Liver (tissue), 10 donors: ENCODE measurements at places on chromosomes 16 and 17.

DNA sequence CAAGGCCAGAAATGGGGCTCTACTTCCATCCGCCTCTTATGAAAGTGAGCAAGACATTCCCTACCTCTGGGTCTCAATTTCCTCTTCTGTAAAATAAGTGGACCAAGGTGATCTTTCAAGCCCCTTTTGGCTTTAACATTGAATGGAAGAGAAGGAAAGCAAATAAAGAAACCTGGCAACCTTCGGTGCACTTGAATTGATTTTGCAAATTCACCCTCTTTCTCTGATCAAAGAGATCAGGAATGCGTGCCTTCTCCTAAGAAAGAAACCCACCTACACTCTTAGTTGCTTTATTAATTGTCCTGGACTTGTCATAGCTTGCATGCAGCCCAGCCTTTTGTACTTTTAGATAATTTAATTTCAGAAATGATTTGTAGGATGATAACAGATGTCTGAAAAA, 3.0 kb downstream of the MSI2 start:
- peaks cover 23% of the 10 kb centered on the region for H3K36me3 ChIP-seq
- no peak overlapping the region for H3K4me3 ChIP-seq
- peaks cover 2% of the 10 kb centered on the region for H3K4me1 ChIP-seq
- DNase-seq = no peak
- no peaks in the 10 kb centered on the region for H3K27me3 ChIP-seq

DNA sequence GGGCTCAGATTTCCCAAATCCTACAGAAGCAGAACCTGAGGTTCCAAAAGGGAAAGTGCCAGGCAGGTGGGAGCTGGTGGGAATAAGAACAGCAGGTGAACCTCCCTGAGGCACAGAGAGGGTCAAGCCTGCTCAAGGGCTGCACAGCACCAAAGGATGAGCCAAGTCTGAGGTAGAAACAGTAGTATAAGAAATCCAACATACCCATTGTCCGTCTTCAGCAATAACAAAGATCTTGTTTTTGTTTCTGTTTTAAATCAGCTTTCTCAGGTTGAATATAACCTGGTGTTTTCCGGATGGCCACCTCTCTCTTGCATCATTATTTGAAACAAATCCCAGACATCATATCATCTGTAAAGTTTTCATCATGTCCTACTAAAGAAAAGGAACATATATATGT, 10.6 kb upstream of the CES3 start:
- H3K27ac ChIP-seq = no peak overlapping the region
- DNase-seq = no peak
- no peaks in the 10 kb centered on the region for H3K36me3 ChIP-seq
- peaks cover 10% of the 10 kb centered on the region for H3K4me1 ChIP-seq
- no peak overlapping the region for H3K4me3 ChIP-seq

DNA sequence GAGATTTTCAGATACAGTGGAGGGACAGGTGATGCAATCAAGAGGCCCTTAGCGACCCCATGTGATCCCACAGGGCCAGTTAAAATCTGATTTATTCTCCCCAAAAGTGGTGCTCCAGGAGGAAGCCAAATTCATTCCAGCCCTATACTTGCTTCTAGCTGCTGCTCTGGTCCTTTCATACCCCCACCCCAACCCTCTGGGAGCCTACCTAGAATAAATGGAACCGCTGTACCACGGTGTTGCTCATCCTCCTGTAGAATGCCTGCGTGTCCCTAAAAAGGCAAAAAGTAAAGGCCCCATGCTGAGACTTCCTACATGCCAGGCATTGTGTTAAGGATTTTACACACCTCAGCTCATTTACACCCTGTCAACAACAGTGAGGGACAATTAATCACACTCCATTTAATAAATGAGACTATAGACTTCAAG, 2.0 kb upstream of the RASL10B start:
- H3K4me1 ChIP-seq = no peaks in the 10 kb centered on the region
- DNase-seq = no peak
- H3K4me3 ChIP-seq = no peak overlapping the region
- H3K27ac ChIP-seq = no peak overlapping the region
- H3K36me3 ChIP-seq = no peaks in the 10 kb centered on the region

GRCh38 chr17:71024172-71024571, 854.8 kb downstream of the KCNJ2 start:
- no peak overlapping the region for H3K27ac ChIP-seq
- H3K4me3 ChIP-seq = no peak overlapping the region
- H3K36me3 ChIP-seq = no peaks in the 10 kb centered on the region
- no peaks in the 10 kb centered on the region for H3K27me3 ChIP-seq

DNA sequence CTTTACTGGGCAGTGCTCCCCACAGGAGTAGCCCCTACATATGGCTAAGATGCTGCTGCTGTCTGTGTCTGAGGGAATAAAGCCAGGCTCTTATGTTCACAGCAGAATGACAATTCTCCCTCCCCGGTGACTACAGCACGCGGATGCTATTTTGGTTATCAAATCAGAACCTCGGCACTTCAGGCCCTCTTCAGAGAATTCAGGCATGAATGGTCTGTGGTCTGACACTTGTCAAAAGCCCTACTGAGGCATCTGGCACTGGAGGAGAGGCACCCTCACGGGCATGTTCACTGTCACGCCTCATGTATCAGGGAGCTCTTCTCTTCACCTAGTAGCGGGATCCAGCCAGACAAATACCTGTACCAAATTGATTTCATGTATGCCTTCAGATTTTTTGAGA, 30.4 kb downstream of the KIAA0513 start:
- no peaks in the 10 kb centered on the region for H3K36me3 ChIP-seq
- no peak overlapping the region for H3K4me3 ChIP-seq
- DNase-seq = no peak

- no peak overlapping the region for H3K4me3 ChIP-seq
- no peaks in the 10 kb centered on the region for H3K27me3 ChIP-seq
- DNase-seq = no peak
- H3K36me3 ChIP-seq = peaks cover 3% of the 10 kb centered on the region
- H3K27ac ChIP-seq = no peak overlapping the region
These were observed 21.9 kb upstream of the PHAF1 start for GRCh38 chr16:67087803-67088202.

- no peaks in the 10 kb centered on the region for H3K27me3 ChIP-seq
- H3K4me3 ChIP-seq = no peak overlapping the region
- no peaks in the 10 kb centered on the region for H3K4me1 ChIP-seq
These were observed 76.7 kb upstream of the DOC2B start for GRCh38 chr17:258045-258734.

- no peak for DNase-seq
- H3K4me1 ChIP-seq = no peaks in the 10 kb centered on the region
- no peak overlapping the region for H3K4me3 ChIP-seq
- H3K27ac ChIP-seq = no peak overlapping the region
- no peaks in the 10 kb centered on the region for H3K36me3 ChIP-seq
These were observed 27.4 kb downstream of the MYH11 start for GRCh38 chr16:15829460-15829859.

- no peak overlapping the region for H3K4me3 ChIP-seq
- H3K36me3 ChIP-seq = no peaks in the 10 kb centered on the region
- H3K27me3 ChIP-seq = peaks cover 9% of the 10 kb centered on the region
- no peak overlapping the region for H3K27ac ChIP-seq
- no peaks in the 10 kb centered on the region for H3K4me1 ChIP-seq
These were observed 102.0 kb downstream of the SOX9 start for GRCh38 chr17:72222661-72223380.

DNA sequence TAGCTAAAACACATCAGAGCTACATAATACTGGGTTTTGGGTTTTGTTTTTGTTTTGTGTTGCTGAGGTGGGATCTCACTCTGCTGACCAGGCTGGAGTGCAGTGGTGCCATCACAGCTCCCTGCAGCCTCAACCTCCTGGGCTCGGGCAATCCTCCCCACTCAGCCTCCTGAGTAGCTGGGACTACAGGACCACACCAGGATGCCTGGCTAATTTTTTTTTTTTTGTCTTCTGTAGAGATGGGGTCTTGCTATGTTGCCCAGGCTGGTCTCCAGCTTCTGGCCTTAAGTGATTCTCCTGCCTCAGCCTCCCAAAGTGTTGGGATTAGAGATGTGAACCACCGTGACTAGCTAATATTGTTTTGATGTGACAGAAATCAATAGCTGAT, 6.2 kb downstream of the MEAK7 start:
- no peak overlapping the region for H3K4me3 ChIP-seq
- no peaks in the 10 kb centered on the region for H3K27me3 ChIP-seq
- no peak for DNase-seq
- H3K36me3 ChIP-seq = peaks cover 3% of the 10 kb centered on the region
- no peak overlapping the region for H3K27ac ChIP-seq

GRCh38 chr17:58336456-58337209, 8.0 kb upstream of the TSPOAP1 start:
- no peak overlapping the region for H3K4me3 ChIP-seq
- no peaks in the 10 kb centered on the region for H3K27me3 ChIP-seq
- DNase-seq = no peak
- no peaks in the 10 kb centered on the region for H3K4me1 ChIP-seq
